Activated T-cell treated with anti-CD3 and anti-CD28 coated beads, Interleukin-2, amount 50 U/mL, for 48 hours (primary cell): ENCODE measurements at places on chromosomes 11 and 22.
A peak's percentile ranks its signal among the peaks of the same experiment; 100 is the strongest.

- DNase-seq = no peak
These were observed 35.8 kb downstream of the OR4C6 start for GRCh38 chr11:55697817-55698216.

- DNase-seq = peak; percentile 95
These were observed at the start of gene PSMD13 for GRCh38 chr11:236774-237767. Gene PSMD13, plus strand, starts transcription at chr11:236976. Its CDS starts 74 bp downstream, at chr11:237050.

DNA sequence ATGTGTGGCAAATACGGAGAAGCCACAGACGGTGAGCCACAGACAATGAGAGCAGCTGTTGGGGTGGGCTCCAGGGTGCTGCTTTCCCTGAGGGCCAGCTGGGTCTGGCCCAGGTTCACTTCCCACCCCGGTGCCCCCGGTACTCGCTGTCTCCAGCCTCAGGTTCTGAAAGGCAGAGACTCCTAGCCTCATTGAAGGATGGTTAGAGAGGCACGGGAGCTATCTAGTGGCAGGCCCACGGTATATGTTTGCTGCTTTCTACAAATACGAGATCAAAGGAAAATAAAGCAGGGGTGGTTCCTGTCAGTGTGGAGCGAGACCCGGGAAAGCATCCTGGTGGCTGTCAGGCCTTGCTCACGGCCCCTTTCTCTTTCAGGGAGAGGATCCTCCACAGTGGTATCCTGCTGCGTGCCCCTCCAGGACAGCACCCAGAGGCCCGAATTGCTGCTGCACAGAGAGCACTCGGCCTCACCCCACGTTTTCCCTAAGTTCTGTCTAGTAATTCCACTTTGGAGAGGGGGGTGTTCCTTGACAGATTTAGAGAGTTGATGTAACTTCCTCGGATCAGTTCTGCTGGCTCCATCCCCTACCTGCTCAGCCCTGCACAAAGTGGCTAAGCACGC is 3.0 kb downstream of the TMEM80 start:
- DNase-seq = no peak

GRCh38 chr22:39681038-39681861 is 110.7 kb downstream of the CACNA1I start:
- DNase-seq = no peak

GRCh38 chr11:18798799-18799469 is 7.3 kb upstream of the PTPN5 start:
- DNase-seq = no peak
